ENCODE measurements at places on chromosomes 4 and X.

DNA sequence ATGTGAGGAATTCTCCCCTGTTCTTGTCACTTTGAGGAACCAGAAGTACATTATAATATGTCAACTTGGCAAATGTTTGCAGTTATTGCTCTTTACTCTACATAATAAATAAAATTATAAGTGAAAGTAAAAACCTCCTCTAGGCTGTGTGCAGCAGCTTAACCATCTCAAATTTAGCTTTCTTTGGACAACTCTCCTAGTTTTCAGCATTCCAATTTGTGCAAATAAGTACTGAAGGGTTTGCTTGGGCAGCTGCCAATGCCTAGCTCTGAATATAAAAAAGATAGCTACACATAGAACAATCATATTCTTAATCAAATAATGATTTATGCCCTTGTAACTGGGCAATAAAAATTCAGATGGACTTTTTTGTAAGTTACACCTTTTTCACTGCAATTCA, 82.5 kb downstream of the GASK1B start:
- DNase-seq: no peak

GRCh38 chr4:168353746-168354145, 35.2 kb upstream of the DDX60 start:
- DNase-seq: no peak

GRCh38 chrX:117538178-117539089, 578.2 kb downstream of the KLHL13 start:
- no peak for DNase-seq

GRCh38 chrX:81195712-81196111, 6.0 kb downstream of the HMGN5 start:
- DNase-seq: no peak

GRCh38 chr4:181796502-181796901, 446.7 kb upstream of the TENM3 start:
- DNase-seq: no peak

- no peak for DNase-seq
These were observed 1889.4 kb downstream of the C4orf33 start for GRCh38 chr4:130985371-130985770.

GRCh38 chr4:115360431-115360830, 247.0 kb upstream of the NDST4 start:
- DNase-seq: no peak

DNA sequence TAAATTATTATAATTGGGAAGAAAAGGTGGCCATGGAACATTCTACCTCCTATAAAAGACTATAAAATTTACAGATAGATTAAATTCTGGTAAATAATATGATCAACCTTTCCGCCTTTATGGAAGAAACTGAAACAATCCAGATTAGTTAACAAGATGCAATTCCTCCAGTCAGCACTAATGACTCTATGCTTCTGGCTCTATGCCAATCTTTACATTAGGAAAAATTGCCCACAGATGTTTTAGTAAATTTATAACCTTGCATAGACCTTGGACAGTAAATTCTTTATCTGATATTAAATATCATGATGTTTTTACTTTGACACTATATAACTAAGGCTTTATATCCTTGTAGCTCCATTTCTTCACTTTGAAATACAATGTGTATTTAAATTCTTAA, 2302.5 kb downstream of the ARAP2 start:
- no peak for DNase-seq

GRCh38 chr4:126776361-126776760, 856.4 kb upstream of the INTU start:
- DNase-seq: no peak

DNA sequence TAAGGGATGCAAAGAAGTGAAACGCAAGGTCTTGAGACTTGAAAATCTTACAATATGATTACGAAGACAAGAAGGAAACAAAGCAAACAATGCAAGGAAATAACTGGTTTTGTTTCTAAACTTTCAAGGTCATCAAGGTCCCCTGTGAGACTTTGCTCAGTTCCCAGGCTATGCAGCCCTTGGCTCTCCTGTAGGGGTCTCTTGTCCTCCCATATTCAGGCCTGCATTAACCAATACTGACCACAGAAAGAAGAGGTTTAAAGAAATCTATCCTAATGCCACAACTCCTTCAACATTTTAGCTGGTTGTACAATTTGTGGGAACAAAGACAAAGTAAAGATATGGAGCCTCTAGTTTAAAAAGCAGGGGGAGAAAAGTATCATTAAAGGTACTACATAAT, 209.2 kb downstream of the LHFPL1 start:
- DNase-seq: no peak

GRCh38 chr4:1855333-1856070, 454 bp downstream of the LETM1 start:
- DNase-seq: no peak

- no peak for DNase-seq
These were observed 107.1 kb upstream of the C1GALT1C1 start for GRCh38 chrX:120736989-120737388.

GRCh38 chr4:14299166-14299565, 671.6 kb upstream of the BOD1L1 start:
- no peak for DNase-seq

DNA sequence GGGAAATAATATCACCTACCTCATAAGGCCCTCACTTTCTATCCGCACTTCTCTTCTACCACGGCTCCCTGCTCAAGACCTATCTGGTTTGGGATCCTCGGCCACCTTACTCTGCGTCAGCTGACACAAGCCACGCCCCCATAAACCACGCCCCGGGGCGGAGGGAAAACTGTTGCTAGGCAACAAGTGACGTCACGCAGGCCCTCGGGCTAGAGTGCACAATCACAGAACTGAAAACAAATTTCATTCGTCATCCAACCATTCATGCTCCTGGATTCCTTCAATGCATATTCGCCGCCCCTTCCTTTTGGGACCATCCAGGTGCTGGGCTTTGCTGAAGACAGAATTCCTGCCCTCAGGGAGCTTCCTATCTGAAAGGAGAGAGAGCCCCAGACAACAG, 66.3 kb downstream of the SMC1A start:
- DNase-seq: no peak

GRCh38 chr4:145730026-145730425, 50.1 kb downstream of the C4orf51 start:
- no peak for DNase-seq

Measured in hypothalamus (tissue), 51 donors.